ENCODE measurements at places on chromosomes 5 and 9.

DNA sequence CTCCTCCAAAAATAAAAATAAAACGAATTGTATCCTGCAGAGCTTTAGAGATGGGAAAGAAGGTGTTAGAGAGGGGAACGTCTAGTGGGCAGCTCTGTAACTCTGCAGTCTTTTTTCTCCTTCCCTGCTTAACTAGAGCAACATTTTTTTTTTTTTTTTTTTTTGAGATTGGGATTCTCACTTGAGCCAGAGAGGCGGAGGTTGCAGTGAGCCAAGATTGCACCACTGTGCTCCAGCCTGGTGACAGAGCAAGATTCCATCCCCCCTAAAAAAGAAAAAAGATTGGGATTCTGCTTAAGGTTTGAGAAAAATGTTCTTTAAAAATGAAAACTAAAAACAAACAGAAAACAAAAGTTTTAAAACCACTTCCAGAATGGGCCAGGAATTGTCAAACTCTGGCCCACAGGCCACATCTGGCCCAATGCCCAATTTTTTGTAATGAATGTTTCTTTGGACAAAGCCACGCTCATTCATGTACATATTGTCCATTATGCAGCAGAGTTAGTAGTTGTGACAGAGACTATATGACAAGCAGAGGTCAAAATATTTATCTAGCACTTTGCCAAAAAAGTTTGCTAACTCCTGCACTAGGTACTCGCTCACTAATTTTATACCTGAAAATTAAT is 98.5 kb downstream of the ZCCHC7 start:
- DNase-seq = no peak

GRCh38 chr5:100872408-100873190 is 30.5 kb downstream of the ST8SIA4 start:
- no peak for DNase-seq

DNA sequence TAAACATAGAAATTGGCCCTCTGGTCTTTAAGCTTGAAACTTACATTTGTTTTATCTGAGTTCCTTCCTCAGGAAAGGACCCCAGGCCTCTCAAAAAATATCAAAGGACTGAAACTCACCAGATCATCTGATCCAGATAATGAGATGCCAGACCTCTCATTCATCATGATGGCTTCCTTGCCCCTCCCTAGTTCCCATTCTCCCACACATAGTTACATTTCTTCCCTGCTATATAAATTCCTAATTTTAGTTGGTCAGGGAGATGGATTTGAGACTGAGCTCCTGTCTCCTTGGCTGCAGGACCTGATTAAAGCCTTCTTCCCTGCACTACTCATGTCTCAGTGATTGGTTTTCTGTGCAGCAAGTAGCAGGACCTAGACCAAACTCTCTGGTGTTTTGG is 119.4 kb upstream of the SPIN1 start:
- no peak for DNase-seq

DNA sequence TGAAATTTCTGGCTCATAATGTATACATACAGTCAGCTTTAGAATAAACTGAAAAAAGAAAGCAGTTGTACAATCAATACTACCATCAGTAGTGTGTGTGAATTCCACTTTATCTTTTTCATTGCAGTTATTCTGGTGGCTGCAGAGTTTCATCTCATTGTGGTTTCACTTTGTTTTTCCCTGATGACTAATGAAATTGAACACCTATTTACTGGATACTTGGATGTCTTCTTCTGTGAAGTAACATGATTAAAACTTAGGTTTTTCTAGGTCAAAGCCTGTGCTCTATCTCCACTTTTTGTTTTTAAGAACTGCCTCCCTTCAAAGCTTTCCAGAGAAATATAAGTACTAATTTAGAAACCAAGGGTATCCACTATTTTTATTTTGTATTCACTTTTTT is 174.3 kb downstream of the TRPM3 start:
- no peak for DNase-seq

- DNase-seq = no peak
Measured at GRCh38 chr5:30347858-30348257, 845.6 kb upstream of the CDH6 start.

DNA sequence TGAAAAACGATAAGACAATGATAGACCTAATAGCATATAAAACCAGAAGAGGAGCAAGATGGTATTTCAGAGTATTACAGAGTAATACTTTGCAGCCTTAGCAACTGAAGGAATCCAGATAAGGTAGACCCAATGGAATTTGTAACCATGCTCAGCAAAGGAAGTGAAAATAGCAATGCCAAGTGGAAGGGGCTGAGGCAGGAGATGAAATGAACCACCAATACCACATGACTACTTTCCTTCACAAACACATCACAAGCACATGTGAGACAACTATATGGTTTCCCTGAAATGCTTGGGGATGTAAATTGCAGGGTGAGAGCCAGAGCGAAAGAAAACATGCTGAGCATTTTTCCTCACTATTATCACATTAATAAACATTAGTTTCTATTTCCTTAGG is 79.8 kb upstream of the MELK start:
- no peak for DNase-seq

DNA sequence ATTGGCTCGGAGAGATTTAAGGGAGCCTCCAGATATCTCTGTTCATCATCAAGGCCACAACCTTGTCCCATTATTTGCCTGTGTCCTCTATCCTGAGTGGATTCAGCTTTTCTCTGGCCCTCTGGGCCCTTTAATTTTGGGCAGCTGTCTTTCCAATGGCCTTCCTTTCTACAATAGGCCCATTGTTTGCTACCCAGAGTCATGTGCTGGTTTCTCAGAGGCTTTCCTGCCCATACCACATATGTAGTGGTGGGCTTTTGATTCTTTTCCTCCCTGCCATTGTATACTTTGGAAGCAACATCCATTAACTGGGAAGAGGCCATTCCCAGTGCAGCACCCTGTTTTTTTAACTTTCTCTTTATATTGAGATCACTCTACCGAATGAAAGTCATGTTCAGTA is 233.9 kb upstream of the SGCD start:
- no peak for DNase-seq

- DNase-seq = no peak
Measured at GRCh38 chr5:352639-353611, 31.4 kb downstream of the AHRR start.

DNA sequence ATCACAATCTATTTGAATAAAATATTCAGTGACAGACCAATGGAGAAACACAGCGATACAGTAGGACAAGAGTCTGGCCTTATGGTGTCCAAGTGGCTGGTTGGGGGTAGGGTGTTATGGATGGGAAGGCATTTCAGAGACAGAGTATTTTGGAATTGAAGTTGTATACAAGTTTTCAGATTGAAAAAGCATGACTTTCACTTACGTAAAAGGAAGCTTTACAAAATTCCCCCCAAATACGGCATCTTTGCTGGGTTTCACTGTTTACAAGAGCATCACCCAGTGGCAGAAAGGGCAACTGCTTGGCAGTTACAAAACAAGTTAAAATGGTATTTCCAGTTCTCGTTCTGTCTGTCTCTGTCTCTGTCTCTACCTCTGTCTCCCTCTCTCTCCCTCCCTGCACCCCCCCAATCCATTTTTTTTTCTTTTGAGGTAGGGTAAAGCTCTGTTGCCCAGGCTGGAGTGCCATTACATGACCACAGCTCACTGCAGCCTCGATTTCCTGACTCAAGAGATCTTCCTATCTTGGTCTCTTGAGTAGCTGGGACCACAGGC is 86.2 kb downstream of the PTPN3 start:
- DNase-seq = no peak

DNA sequence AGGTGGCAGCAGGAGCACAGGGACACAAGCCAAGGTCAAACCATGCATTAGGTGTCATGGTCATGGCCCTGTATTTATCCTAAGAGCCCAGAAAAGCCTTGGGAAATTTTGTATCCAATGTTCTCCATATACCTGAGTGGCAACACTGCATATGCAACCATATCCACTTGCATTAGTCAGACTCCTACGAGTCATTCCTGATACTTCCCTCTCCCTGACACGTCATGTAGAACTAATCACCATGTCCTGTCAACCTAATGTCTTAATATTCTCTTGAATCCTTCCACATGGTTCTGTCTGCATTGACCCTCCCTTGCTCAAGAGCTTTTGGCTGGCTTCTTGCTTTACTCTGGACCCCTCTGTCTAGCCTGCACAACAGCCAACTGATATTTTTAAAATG is 9.4 kb downstream of the SCGB3A2 start:
- DNase-seq = no peak

DNA sequence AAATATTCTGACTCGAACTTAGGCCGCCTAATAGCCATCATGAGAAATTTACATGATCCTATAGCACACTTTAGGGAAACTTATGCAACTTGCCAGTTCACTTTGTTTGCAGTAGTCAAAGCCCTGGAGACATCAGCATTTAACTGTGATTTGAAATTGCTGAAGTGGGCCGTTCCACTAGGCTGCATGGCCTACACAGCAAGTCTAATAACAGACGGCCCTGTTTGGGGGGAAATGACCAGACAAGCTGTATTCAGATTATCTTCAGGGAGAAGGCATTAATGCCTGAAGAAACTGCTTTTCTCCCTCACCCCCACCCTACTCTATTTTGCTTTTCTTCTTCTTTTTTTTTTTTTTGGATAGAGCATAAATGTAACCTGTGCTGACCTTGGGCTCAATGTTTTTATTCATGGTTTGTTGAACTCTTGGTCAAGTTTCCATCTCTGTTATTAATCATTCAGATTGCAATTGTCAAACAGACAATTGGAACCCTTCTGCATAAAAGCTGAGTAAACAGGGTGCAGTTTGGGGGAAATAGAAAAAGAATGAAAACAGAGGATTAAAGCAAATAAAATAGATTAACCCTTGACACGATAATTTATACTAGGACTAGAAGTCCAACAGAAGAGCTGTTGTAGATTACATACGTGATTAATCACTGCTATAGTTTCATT is 1928.2 kb upstream of the WWC1 start:
- DNase-seq = no peak

GRCh38 chr5:157855404-157855994 is 3.4 kb downstream of the CLINT1 start:
- no peak for DNase-seq

DNA sequence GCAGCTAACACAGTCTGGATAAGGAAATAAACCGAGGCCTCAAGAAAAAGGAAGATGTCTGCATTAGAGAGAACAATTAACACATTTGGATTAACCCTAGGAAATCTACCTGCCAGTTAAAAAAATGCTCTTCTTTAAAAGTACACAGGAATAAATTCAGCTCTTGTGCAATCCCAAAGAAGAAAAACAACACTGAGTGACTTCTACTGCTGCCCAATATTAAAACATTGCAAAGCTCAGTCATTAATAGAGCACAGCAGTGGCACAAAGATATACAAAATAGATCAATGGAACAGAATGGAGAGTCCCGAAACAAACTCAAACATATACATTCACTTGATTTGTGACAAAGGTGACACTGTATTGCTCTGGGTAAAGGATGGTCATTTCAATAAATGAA is 119.7 kb downstream of the GNAQ start:
- no peak for DNase-seq

- DNase-seq = no peak
Measured at GRCh38 chr5:38830521-38831051, 15.2 kb upstream of the OSMR start.

DNA sequence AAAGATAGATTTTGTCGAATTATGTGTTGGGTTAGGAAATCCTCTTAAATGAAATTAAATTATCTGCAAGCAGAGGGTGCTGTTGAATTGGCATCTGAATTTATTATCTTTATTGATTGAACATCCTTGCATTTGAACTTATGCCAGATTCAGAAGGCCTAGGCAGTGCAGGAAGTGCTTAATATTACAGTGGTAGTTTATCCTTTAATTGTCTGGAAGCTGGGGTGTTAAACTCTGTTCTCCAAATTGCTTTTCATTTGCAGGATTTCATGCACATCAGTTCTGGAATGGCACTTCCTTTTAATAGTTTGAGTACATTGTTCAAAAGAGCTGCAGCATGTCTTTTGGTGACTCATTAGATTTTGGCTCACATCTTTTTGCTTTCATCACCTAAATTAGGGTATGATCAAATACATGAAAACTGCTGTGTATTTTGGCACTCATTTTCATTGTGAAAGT is 186.3 kb downstream of the KDM4C start:
- DNase-seq = no peak

DNA sequence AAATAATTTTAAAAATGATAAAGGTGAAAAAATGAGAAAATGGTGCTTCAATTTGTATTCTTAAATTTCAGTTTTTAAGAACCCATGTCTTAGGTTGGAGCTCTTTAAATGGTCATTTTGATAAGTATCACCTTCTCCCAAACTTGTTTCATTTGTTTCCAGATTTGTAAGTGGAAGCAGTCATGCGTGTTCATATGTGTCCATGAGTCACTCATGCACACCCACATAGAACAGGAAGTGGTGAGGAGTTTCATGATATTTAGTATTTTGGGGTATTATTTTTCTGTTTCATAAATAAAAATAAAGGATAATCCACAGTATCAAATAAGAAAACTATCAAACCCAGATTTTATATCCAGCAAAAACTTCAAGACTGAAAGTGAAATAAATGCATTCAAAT is 570.4 kb upstream of the ST8SIA4 start:
- DNase-seq = no peak

GRCh38 chr9:127950513-127951289 is 13.0 kb upstream of the DPM2 start:
- no peak for DNase-seq

- no peak for DNase-seq
Measured at GRCh38 chr5:178357121-178357521, 124.5 kb upstream of the PHYKPL start.
